Vagina (tissue), 2 donors: ENCODE measurements at places on chromosomes 16 and 17.

- DNase-seq: no peak
These were observed 388.8 kb downstream of the ZFHX3 start for GRCh38 chr16:72658888-72659717.

GRCh38 chr17:63381101-63381729, 64.9 kb downstream of the CYB561 start:
- no peak for DNase-seq

DNA sequence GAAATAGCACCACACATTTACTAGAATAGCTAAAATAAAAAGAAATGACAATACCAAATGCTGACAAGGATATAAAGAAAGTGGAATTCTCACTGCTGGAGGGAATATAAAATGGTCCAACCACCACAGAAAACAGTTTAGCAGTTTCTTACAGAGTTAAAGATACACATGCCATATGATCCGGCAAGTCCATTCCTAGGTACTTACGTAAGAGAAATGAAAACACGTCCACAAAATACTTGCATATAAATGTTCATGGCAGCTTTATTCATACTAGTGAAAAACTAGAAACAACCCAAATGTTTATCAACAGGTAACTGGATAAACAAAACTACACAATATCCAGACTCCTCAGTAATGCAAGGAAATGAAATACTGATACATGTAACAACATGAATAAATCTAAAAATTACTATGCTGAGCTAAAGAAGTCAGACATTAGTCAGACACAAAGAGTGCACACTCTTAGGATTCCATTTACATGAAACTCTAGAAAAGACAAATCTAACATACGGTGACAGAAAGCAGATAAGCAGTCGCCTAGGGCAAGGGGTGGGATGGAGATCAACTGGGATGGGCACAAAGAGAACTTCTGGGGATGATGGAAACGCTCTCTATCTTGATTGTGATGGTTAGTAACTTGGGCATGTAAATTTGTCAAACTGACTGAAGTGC, 76.4 kb downstream of the SMG6 start:
- no peak for DNase-seq

GRCh38 chr16:11024333-11025053, 80.1 kb downstream of the CLEC16A start:
- no peak for DNase-seq

GRCh38 chr16:84677849-84678248, 22.0 kb upstream of the USP10 start:
- DNase-seq: no peak

DNA sequence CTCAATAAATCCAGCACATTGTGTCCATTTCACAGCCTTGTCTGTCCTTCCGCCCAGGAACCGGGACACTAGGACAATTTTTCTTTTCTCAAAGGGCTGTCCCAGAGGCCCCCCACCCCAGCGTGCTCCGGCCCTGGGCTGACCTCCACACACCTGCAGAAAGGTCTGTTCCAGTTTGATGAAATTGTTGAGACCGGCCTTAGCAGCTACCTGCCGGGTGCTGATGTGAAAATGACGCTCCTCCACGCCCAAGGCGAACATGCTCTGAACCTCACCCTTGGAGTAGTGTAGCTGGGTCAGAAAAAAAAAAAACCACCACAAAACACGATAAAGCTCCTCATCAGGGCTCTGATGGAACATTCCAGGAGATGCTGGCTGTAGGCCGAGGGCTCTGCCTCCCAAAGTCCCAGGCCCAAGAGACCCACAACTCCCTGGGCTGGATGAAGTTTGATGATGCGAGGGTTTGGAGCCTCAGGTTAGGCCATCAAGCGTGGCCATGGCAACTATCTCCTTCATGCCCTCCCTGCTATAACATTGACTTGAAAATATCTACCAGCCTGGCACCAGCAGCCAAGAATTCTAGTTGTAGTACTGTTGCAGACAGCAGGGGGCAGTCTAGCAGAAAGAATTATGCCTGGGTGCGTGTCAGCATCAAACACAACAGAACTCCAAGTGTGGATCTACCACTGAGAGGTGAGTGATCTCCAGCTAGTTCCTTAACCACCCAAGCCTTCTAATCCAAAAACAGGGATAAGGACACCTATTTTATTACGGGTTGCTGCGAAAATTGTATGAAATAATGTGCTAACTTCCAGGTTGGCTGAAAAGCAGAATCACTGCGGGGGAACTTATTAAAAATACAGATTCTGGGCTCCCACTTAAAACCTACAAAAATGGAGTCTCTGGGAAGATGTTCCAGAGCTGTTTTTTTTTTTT, 62.1 kb downstream of the RMI2 start:
- no peak for DNase-seq

GRCh38 chr17:73711184-73711583, 66.9 kb upstream of the SDK2 start:
- DNase-seq: no peak

DNA sequence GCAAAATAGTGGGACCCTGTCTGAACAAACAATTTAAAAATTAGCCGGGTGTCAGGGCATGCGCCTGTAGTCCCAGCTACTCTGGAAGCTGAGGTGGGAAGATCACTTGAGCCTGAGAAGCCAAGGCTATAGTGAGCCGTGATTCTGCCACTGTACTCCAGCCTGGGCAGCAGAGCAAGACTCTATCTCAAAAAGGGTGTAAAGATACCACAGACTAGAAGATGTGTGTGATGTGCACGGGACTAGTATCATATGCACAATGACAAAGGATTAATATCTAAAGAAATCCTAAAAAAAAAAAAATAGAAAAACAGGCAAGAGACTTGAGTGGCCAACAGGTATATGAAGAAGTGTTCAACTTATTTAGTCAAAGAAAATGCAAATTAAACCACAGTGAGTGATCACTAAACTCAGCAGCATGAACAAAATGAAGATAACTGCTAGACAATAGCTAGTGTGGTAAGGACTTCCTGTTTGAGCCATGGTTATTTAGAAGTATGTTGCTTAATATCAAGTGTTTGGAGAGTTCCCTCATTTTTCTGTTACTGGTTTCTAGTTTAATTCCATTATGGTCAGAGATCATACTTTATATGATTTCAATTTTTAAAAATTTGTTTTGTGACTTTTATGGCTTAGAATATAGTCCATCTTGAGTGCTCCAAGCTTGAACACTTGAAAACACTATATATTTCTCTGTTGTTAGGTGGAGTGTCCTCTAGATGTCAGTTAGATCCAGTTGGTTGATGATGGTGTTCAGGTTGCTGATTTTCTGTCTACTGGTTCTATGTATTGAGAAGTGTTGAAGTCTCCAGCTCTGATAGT, 14.7 kb upstream of the SLX4 start:
- DNase-seq: no peak

- no peak for DNase-seq
These were observed 11.3 kb downstream of the TAF1C start for GRCh38 chr16:84175350-84176081.

DNA sequence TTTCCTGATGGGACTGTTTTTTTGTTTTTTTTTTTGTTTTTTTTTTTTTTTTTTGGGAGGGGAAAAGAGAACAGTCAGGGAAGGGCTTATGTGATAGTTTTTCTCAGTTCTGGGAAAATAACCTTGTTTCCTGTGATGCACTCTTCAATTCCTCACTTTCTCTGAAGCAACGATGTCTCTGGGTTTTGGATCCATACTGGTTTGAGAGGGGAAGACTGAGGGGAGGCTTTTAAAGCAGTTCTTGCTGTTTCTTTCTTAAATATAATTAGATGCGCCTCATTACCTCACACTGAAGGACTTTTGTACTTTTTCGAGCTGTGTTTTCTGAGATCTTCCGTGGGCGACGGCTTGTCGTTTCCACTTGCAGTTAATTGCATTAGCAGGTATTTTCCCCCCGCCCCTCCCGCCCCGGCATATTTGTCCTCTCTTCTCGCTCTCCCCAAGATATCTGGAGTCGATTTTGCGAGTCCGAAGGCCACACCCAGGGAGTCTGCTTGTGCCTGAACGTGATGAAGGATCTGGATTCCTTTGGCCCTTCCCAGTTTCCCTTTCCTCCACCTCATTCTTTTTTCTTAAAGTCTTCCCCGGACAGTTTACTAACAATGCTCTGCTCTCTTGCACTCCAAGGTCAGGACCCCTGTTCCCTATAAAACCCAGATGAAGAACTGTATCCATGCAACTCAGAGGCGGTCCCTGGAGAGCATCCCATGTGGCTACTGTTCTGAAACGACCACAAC, 125.2 kb upstream of the ZFHX3 start:
- no peak for DNase-seq

DNA sequence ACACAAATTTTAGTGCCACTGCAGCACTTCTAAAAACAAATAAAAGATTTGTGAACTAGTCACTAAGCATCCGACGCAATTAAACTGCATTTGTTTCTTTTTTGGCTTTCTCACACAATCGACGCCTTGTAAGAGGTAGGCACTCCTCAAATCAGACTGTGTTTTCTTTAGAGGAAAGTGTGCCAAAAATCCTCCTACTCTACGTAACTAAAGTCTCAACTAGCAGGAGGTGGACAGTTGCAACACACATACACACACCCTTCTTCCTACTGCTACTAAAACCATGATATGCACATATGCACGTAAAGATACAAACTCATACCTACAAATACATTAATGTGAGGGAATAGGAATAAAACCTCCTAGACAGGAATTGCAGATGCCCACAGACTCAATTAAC, 844.7 kb upstream of the SOX9 start:
- DNase-seq: no peak

GRCh38 chr16:17416461-17417311, 54.1 kb downstream of the XYLT1 start:
- no peak for DNase-seq

- DNase-seq: no peak
These were observed 78.2 kb downstream of the HLF start for GRCh38 chr17:55342800-55343585.

GRCh38 chr17:27332047-27332393, 38.1 kb downstream of the WSB1 start:
- DNase-seq: no peak

DNA sequence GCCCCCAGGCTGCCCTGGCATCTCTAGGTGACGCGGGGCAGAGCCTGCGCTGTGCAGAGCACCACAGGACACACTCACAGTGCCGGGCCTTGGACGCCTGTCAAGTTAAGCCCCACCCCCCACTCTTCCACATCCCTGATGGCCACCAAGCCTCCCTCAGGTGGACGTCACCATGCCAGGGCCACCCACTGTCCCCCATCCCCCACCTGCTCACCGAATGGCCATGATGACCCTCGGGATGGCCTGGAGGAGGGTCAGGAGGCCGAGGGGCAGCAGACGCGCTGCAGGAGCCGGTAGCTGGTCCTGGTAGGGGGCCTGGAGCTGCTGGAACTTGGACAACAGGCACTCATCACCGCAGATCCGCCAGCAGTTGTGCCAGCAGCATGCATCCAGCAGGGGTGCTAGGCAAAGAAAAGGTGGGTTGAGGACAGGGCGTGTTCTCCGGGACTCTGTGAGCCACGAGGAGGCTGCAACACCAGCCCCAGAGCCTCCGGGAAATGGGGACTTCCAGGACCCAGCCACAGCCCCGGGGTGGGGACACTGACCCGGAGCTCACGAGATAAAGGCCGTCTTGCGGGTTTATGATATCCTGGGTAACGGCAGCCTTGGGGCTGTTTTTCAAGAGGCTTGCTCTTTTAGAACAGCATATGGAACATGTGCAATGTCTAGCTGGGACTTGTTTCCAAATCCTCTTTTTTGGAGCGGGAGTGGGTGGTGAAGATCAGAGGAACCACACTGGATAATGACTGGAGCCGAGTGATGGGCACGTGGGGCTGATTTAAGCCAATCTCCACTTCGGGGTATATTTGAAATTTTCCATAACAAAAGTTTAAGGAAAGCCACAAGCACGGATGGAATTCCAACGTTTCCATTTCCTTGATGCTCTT, 11.4 kb downstream of the C16orf95 start:
- no peak for DNase-seq

GRCh38 chr16:77509051-77509450, 74.2 kb upstream of the ADAMTS18 start:
- DNase-seq: no peak

DNA sequence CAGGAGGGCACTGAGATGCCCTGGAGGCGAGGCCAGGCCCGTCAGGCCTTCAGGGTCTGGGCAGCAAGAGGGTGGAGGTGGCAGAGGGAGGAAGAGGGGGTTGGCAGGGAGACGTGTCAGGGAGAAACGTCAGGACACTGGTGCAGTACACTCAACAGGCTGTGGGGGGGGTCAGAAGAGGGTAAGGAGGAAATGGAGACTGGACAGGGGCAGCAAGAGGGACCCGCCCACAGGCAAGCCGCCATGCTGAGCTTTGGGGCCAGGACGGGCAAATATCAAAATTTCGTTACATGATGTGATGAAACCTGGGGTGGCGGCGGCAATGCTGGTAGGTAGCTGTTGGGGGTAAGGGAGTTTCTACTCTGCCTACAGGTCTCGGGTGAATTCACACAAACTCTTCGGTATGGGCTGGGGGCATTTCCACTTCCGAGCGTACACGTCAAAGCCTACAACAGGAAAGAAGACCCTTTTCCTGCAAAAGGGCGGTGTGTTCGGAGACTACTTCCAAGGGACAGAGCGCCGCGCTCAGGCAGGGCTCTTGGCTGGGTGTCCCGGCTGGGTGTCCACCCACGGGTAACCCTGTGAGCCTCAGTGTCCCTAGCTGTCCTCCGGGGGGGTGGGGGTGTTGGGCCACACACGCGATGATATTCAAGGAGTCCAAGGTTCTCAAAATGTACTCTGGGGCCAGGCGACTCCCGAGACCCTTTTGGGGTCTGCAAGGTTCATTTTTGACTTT, 43.3 kb upstream of the ATP2A3 start:
- no peak for DNase-seq

DNA sequence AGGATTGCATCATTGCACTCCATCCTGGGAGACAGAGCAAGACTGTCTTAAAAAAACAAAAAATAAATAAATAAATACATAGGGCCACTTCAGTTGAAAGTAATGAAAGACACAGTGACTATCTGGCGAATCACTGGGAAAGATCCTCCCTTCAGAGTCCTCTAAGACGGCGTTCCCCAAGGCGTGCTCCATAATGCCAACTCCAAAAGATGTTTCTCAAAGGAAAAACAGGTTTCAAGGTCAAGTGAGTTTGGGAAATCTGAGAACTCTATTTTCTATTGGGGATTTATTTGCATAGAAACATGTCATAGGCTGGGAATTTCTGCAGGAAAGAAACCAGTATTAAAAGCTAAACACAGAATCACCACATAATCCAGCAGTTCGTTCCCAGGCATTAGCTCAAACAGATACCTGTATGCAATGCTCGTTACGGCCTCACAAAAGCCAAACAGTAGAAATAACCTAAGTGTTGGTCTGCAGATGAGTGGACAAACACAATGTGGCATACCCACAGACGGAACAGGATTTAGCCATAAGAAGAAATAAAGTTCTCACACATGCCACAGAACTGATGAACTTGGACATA, 7.9 kb downstream of the KLHDC4 start:
- DNase-seq: no peak
